ENCODE measurements at places on chromosomes 16 and 17. TPM values are rescaled to one million over a fixed set of nuclear protein-coding genes. Genes with fewer than 3 reads are reported as not detected.

The MLKL gene
- total RNA-seq = 4.5 TPM

The TBC1D3C gene
- total RNA-seq = not detected

The STX1B gene
- total RNA-seq = 1.2 TPM

The TBC1D3E gene
- total RNA-seq = not detected

The RHBDL3 gene
- total RNA-seq = 0.27 TPM

The CBX4 gene
- 41.1 TPM for total RNA-seq

The CES1 gene
- total RNA-seq = 8.0 TPM
